ENCODE measurements at places on chromosomes 5 and 9.
A peak's percentile ranks its signal among the peaks of the same experiment; 100 is the strongest.

DNA sequence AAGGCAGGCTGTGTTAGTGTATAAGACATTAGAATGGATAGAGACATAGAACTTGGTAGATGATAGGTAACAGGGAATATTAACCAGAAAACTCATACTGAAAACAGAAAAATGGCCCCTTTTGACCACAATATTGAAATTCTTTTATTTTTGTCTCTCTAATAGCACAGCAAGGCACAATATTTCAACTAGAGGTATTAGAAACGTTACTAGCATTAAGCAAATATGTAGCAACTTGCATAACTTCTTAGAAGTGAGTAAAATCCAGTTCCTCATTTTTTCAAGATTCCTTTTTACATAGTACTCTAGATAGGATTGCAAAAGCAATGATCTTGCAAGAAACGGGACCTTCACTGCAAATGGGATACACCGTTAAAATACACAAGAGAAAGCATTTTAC, 102.7 kb upstream of the VCAN start:
- DNase-seq: no peak

DNA sequence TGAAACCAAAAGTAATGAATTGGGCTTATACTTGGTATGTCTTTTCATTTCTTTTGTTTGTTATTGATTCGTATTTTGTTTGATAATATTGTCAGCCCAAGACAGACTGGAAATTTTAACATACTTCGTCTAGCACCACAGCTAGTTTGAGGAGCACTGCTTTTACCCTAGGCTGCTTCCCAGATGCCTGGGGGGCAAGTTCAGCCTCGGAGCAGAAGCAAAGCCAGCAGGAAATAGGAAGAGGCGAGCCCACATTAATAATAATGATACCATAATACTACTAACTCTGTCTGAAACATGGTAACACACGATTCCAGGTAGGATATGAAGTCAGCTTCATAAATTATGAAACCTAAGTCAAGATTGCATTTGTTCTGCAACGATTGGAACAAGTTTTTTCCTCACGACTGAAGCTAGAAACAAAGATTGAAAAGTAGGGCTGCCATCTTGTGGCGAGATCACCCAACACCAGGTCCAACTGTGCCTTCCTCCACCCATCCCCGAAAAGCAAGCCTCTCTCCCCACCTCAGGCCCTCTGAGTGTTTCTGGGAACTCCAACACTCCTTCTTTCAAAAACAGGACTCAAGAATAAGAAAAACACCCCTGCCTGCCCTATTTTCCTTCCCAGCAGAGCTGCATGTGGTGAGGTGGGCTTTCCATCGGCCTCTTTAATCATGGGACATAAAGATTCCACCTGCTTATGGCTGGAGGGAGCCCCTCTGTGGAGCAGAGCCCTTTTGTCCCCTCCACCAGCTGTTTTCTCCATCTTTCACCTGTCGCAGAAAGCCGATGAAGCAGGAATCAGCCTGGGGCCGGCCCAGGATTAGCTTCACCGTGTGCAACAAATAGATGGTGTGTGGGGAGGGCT, 236.4 kb downstream of the CAAP1 start:
- peak; percentile 1 for DNase-seq

- no peak for DNase-seq
Measured at GRCh38 chr9:20557890-20558565, 64.3 kb downstream of the MLLT3 start.

DNA sequence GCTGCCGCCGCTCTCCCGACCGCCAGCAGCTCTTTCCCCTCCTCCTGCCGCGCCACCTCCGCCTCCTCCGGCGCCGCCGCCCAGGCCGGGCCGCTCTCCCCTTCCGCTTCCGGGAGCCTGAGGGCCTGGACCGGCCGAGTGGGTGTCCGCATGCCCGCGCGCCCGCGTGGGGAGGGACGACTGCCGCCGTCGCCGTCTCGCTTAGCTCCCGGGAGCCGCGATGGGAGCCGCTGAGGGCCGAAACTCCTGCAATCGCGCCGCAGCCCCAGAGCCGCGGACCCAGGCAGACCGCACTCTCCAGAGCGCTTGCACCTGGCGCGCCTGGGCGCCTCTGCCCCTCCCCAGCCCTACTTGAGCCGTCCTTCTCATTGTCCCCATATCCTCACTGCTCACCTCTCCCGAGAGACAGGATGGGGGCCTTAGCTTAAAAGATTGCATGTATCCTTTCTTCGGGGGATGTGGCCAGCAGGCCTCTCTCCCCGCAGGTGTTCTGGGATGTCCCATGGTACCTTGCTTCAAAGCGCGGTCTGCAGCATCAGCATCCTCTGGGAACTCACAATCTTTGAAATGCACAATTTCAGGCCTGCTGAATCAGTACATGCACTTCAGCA, at the start of gene ZDHHC21:
Gene ZDHHC21, minus strand, starts transcription at position 182 of the 611 bp plus-strand sequence. CDS start 19,092 bp downstream, outside the sequence.
- DNase-seq: peak; percentile 44

GRCh38 chr5:9742848-9743247, 112.7 kb upstream of the TAS2R1 start:
- DNase-seq: no peak

- no peak for DNase-seq
Measured at GRCh38 chr9:5402217-5402616, 35.5 kb downstream of the PLGRKT start.

GRCh38 chr5:6253846-6254245, 124.5 kb downstream of the MED10 start:
- no peak for DNase-seq

DNA sequence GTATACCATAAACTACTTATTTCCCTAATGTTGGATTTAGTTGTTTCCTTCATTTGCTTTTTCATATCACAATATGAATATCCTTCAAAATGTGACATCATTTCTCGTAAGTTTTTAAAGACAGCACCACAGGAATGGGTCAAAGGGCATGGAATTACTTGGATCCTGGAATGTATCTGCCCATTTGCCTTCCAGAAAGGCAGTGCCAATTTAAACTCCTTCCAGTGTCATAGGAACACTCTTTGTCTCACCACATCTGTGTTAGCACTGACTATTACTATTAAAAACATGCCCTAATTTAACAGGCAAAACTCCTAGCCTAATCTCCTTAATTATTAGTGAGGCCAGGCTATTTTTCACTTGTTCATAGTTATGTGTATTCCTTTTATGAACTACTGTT, 58.0 kb downstream of the SPTLC1 start:
- DNase-seq: no peak

DNA sequence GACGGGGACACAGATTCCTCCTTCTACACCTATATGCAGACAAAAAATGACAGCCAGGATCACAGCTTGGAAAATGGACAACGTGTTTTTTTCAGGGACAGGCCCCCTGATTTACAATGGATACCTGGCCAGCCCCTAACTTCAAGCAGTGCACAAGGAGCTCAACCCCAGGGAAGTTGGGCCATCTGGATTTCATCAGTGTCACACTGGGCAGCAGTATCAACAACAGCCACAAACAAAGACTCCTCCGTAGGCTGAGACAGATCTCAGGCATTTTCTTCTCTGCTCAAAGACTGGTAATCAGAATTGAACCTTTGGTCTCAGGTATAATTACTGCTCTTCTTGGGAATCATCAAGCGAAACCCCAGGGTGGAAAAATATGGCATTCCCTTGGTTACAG, 374.0 kb downstream of the ZNF608 start:
- peak; percentile 52 for DNase-seq

- DNase-seq: peak; percentile 8
Measured at GRCh38 chr5:131475541-131475941, 159.5 kb downstream of the RAPGEF6 start.

DNA sequence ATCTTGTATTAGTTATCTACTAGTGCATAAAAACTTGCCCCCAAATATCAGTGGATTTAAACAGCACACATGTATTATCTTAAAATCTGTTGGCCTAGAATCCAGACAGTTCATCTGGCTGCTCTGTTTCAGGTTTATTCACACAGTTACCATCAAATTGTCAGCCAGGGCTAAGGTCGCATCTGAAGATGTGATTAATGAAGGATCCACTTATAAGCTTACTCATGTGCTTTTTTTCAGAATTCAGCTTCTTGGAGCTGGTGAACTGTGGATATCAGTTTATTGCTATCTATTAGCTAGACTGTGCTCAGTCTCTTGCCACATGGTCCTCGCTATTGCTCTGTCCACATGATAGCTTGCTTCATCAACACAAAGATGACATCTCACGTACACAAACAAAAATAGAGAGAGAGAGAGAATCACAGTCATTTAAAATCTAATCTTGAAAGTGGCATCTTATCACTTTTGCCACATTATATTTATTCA, 81.5 kb downstream of the PRDM9 start:
- no peak for DNase-seq

GRCh38 chr5:19406576-19407365, 581.2 kb downstream of the CDH18 start:
- no peak for DNase-seq

DNA sequence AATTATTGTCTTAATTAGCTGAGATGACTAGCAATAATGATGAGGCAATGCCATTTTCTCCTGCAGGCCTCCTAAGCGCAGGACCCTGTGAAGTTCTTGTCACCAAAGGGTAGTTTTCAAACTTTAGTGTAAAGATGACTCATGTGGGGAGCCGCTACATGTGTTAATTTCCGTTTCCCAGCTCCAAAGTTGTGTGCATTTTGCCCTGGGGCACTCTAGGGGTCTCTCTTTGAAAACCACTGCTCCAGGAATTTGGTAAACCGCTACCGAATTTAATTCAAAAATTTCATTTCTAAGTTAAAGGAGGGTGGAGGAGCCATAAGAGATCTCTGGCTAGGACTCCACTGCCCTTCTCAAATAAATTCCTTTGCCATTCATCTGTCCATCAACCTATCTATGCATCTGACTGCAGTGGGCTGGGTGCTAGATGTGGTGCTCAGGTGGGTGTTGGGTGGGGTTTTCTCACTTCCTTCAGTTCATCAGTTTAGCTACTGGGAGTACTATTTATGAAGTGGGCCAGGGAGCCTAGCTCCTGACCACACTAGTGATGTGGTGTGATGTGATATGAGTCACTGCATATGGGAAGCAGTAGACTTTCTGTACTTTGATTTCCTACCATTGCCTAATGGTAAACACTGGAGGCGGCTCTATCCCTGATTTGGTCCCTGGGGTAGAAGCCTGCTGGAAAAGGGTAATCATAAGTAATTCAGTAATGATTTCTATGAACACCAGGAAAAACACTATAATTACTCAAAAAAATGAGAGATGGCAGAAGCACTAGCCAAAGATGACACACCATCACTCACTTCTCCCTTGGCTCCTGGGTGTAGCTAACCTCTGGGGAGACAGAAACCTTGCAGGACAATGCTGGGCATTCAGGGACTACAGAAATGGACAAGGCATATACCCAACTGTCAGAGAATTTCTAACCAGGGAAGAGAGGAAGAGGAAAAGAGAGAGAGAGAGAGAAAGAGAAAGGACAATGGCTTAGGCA, 4.0 kb upstream of the ZSWIM6 start:
- DNase-seq: peak; percentile 96

GRCh38 chr5:99765011-99765410, 770.2 kb upstream of the FAM174A start:
- no peak for DNase-seq

GRCh38 chr9:133074111-133074651, 12.4 kb downstream of the CEL start:
- peak; percentile 52 for DNase-seq

- peak; percentile 66 for DNase-seq
Measured at GRCh38 chr5:151492729-151493128, 45.3 kb downstream of the SLC36A1 start.

DNA sequence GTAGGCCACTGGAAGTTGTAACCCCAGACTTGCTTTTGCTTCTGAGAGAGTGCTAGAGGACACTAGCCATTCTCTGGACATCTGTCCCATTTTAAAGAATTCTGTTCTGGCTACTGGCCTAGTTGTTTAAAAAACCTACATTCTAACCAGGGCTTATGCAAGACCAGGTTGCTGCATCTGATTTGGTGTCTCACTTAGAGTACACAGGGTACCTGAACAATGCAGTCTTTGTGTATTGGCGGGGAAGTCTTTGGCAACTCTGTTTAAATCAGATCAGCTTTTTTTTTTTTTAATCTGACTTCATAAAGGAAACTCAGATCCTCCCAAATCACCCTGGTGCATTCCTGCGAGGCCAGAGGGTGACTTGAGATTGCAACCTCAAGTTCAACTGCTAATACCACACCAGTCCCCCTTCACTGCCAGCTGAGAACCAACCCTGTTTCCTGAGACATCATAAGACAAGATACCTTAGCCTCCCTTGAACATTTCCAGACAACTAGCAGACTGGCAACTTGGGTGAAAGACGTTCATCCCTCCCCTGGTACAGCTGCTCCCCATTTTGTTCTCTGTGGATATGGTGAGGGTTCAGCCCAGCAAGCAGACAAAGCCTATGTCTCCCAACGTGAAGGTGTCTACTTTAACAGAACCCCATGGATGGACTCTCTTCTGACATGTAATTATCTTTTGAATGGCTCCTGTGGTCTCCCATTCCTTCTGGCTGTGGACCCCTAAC, 27.0 kb downstream of the SKP1 start:
- no peak for DNase-seq

DNA sequence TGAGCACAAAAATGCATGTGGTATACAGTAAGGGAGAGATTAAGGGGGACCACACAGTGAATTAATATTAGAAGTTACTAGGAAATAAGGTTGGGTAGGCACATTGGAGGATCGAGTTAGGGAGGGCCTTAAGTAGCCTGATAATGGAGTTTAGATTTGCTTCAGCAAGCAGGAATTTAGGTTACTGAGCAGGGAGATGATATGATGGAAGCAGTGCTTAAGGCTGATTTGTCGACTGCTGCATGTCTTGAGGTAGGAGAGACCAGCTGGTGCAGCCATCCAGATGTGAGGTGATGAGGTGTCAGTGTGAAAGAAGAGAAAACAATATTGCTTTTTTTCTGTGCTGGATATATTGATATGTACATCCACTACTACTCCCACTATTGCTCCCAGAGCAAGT, 55.2 kb upstream of the ACTBL2 start:
- no peak for DNase-seq

- peak; percentile 21 for DNase-seq
Measured at GRCh38 chr5:142689081-142689480, 3.2 kb upstream of the FGF1 start.

DNA sequence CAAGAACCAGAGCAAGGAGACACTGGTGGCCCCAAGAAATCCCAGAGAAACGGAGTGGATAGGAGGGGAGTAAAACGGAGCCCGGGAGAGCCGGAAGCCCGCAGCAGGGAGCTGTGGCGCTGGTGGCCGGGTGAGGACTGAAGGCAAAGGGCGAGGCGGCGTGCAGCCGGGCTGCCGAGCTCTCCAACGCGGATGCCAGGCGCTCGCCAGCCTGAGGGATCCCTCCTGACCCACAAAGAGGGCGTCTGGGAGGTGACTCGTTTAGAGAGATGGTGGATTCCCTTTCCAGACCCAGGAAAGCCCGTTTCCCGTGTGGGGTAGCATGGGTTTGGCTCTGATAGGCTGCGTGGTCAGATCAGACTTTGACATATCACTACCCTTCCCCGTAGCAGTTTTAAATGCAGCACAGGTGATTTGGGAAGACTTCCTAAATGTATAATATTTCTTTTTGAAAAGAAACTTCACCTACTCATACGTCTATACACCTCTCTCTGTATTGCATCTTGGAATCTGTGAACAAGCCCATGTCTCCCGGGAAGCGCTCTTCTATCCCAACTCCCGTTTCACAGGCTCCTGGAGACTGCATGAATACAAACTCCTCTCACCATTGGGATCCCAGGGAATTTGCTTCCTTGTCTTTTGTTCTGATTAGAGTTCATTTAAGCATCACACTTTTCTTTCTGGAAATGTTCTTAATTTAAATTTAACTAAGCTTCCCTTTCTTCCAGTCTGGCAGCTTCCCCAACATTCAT, 158.1 kb downstream of the C9orf152 start:
- peak; percentile 50 for DNase-seq

- DNase-seq: no peak
Measured at GRCh38 chr9:34170237-34170991, 8.4 kb upstream of the UBAP1 start.

GRCh38 chr5:71836084-71836483, 117.0 kb downstream of the CARTPT start:
- DNase-seq: peak; percentile 23

GRCh38 chr9:70481471-70481870, 67.0 kb upstream of the KLF9 start:
- DNase-seq: peak; percentile 77
